ENCODE measurements at places on chromosomes 1 and 21. TPM values are rescaled to one million over a fixed set of nuclear protein-coding genes. Genes with fewer than 3 reads are reported as not detected.

STUM gene
- total RNA-seq = not detected

RBP7 gene
- not detected for total RNA-seq

HMCN1 gene
- 7.2 TPM for total RNA-seq

CIART gene
- total RNA-seq = 0.54 TPM

CRNN gene
- total RNA-seq = not detected

BRINP3 gene
- not detected for total RNA-seq

AMY1C gene
- not detected for total RNA-seq

NEGR1 gene
- 4.8 TPM for total RNA-seq

ITLN1 gene
- total RNA-seq = 0.27 TPM

ANGPTL3 gene
- not detected for total RNA-seq

EDN2 gene
- total RNA-seq = 0.09 TPM

PCBP3 gene
- 0.18 TPM for total RNA-seq

NHLH1 gene
- total RNA-seq = not detected

DTL gene
- 4.9 TPM for total RNA-seq

NEK2 gene
- total RNA-seq = 18.2 TPM

TSPEAR gene
- total RNA-seq = not detected

UMODL1 gene
- total RNA-seq = not detected

EXTL1 gene
- total RNA-seq = not detected

CAPZB gene
- 110 TPM for total RNA-seq

APOBEC4 gene
- not detected for total RNA-seq

MROH9 gene
- not detected for total RNA-seq

ALPL gene
- total RNA-seq = 1.5 TPM

ZNHIT6 gene
- total RNA-seq = 13.6 TPM

KCNQ4 gene
- total RNA-seq = not detected

SAMSN1 gene
- 6.5 TPM for total RNA-seq

SPRR4 gene
- total RNA-seq = not detected

NAV1 gene
- 51.8 TPM for total RNA-seq

TBX19 gene
- total RNA-seq = 0.18 TPM

SPRR2G gene
- not detected for total RNA-seq

EIF3I gene
- 378 TPM for total RNA-seq

PFKL gene
- 240 TPM for total RNA-seq

RUNX3 gene
- total RNA-seq = under 0.01 TPM

CLCNKB gene
- total RNA-seq = not detected

FTCD gene
- 0.18 TPM for total RNA-seq

AMY2A gene
- total RNA-seq = not detected

DCST1 gene
- not detected for total RNA-seq

SPRR2F gene
- total RNA-seq = not detected

NR1I3 gene
- not detected for total RNA-seq

IFI16 gene
- total RNA-seq = 97.6 TPM

SPRR2E gene
- not detected for total RNA-seq

SV2A gene
- 1.6 TPM for total RNA-seq

OR2W3 gene
- not detected for total RNA-seq

IL19 gene
- not detected for total RNA-seq

RHD gene
- not detected for total RNA-seq

ACTN2 gene
- 1.8 TPM for total RNA-seq

MED8 gene
- total RNA-seq = 47.1 TPM

RIPK4 gene
- total RNA-seq = 10.0 TPM

LDLRAD2 gene
- under 0.01 TPM for total RNA-seq

SIK1 gene
- 10.4 TPM for total RNA-seq

SEC16B gene
- total RNA-seq = 0.66 TPM

HIVEP3 gene
- total RNA-seq = 1.5 TPM

LDLRAP1 gene
- total RNA-seq = 14.7 TPM

MRPL24 gene
- total RNA-seq = 60.2 TPM

SPATA1 gene
- total RNA-seq = 1.0 TPM

GUCA2B gene
- not detected for total RNA-seq

UBE2U gene
- not detected for total RNA-seq

NMNAT2 gene
- total RNA-seq = 0.47 TPM
